Activated naive CD4-positive, alpha-beta T cell treated with anti-CD3 and anti-CD28 coated beads, Interleukin-2, amount 50 U/mL, for 72 hours (primary cell): ENCODE measurements at places on chromosomes 4 and X. TPM values are rescaled to one million over a fixed set of nuclear protein-coding genes. Genes with fewer than 3 reads are reported as not detected.

The SPANXN3 gene
- not detected for total RNA-seq

The CD99L2 gene
- 9.7 TPM for total RNA-seq

The HERC5 gene
- total RNA-seq, result 24.8 TPM

The EDNRA gene
- total RNA-seq, result 0.12 TPM

The FBXO8 gene
- 6.4 TPM for total RNA-seq

The EFNB1 gene
- 3.3 TPM for total RNA-seq

The BEX1 gene
- not detected for total RNA-seq
